Cardiac muscle cell (in vitro differentiated cells and primary cell): ENCODE measurements at places on chromosomes 7 and 10.

DNA sequence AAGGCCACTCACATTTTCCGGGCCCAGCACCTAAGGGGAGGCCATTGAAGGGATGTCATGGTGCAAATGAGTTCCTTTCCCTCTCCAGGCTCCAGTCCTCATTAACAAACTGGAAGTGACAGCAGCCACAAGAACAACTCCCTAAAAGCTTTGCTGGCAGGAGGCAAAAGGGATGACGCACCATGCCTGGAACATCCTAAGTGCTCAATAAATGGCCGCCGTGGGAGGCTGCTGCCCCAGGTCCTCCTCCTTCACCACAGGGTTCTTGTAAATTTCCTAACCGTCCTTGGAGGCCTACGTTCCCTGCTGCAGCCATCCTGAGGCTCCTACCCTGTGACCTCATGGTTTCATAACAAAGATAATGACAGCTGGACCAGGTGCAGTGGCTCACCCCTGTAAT is 41.3 kb upstream of the CAMK1D start:
- no peak for DNase-seq

GRCh38 chr7:131803816-131804215 is 247.4 kb upstream of the PODXL start:
- no peak for DNase-seq

GRCh38 chr10:16105082-16105481 is 244.8 kb upstream of the MINDY3 start:
- DNase-seq, result no peak

- DNase-seq, result no peak
These were observed 12.2 kb upstream of the CAV1 start for GRCh38 chr7:116512520-116513188.

- no peak for DNase-seq
These were observed 95.2 kb upstream of the GNA12 start for GRCh38 chr7:2939193-2939885.

- no peak for DNase-seq
These were observed 9.6 kb upstream of the PDCD4 start for GRCh38 chr10:110861930-110862649.

DNA sequence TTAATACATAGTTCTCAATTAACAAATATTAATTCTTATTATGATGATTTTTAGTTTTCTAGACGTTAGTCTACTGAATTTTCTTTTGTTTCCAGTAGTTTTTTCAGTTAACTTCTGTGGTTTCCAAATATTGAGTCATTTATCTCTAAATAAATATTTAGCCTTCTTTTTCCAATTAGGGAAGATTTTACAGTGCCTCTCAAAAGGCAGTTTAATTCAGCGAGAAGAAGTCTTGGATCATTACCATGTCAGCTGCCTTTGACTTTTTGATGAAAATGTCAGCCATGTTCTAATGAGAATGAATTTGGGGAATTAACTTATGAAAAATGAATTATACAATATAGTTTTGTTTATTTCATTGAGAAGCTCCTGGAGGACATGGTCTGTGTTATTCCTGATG is 90.0 kb downstream of the CDK14 start:
- DNase-seq, result no peak

- no peak for DNase-seq
These were observed 173.0 kb upstream of the ADCY1 start for GRCh38 chr7:45401155-45401554.

DNA sequence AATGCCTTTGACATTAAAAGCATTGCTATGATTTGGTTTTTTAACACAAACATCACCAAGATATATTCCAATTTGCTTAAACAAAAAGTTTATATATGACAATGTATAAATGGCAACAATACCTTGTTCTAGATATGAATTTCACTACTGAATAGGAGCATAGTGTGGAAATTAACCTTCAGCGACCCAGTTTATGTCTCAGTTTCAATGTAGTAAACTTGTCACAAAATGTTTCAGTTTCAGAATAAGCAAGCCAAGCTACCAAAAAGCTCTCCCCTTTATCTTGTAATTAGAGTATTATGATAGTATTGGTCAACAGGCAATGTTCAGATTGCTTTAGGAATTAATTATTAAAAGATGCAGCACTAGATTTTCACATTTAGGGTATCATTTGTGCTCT is 99.6 kb upstream of the PCDH15 start:
- DNase-seq, result no peak

DNA sequence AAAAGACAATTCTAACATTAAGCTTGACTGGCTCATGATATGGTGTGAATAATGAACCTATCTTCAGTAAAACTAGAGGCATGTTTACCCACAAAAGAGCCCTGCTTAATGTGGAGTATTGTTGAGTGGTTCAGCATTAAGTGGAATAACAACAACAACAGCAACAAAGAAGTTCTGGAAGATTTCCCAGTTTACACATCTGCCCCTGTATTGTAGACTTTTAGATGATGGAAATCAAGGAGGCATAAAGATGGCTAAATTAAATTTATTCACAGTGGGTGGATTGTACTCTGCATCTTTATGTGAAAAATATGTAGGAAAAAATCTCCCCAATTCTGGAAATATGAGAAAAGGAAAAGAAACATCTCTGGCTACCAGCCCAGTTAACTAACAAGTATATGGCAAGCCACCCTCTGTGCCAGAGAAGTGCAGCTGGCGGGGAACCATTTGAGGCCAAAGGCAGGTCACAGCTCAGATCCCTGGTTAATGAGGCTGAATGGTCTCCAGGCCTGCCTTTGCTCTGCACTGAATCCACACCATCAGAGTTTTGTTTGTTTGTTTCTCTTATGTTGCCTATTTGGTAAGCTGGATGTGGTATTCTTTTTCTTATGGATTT is 186.0 kb downstream of the SEMA3D start:
- no peak for DNase-seq

DNA sequence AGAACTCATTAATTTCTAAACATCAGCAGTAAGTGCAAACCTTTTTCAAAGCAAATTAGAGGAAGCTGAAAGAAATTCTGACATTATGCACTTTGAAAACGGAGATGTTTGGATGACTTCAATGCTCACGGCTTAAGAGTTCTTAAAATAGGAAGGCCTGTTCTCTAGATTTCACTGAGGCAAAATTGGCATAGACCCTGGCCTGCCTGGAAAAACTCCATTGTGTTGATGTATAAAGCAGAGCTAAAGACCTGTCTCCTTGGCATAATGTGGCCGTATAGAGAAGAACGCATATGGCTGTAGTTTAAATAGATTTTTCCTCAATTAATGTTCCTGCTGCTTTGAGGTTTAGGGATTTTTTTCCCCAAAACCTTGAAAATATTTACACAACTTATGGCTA is 24.5 kb upstream of the AGMO start:
- no peak for DNase-seq

DNA sequence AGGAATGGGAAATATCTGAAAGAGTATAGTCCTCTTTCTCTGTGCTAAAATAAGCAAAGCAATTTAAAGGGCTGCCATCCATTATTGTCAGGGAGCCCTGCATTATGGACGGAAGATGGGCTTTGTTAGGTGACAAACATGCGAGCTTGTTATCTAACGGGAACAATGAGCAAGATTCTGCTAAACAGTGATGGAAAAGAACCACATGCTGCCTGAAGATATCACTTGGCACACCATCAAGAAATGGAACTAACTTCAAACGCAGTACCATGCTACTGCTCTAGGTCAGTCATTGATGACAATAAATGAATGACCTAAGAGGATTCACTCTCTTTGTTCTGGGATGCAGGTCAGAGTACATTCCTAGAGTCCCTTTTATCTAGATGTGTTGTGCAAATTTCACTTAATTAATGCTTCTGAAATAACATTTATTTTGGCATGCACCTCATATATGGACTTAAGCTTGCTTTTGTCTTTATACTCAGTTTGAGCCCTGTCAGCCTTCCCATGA is 175.7 kb upstream of the PTN start:
- peak; percentile 11 for DNase-seq

GRCh38 chr10:12208460-12208859 is 12.5 kb downstream of the CDC123 start:
- no peak for DNase-seq

- DNase-seq, result peak; percentile 59
These were observed 913.9 kb upstream of the AUTS2 start for GRCh38 chr7:68684246-68684839.

- DNase-seq, result no peak
These were observed 6.9 kb upstream of the LAMB1 start for GRCh38 chr7:108009873-108010272.

- no peak for DNase-seq
These were observed 65.7 kb upstream of the KMT2C start for GRCh38 chr7:152501506-152501905.

GRCh38 chr7:38773430-38773829 is 135.6 kb downstream of the VPS41 start:
- no peak for DNase-seq

- no peak for DNase-seq
These were observed 148.5 kb downstream of the UBE2H start for GRCh38 chr7:129804111-129804889.

GRCh38 chr10:131618587-131619267 is 282.1 kb upstream of the PPP2R2D start:
- DNase-seq, result no peak

DNA sequence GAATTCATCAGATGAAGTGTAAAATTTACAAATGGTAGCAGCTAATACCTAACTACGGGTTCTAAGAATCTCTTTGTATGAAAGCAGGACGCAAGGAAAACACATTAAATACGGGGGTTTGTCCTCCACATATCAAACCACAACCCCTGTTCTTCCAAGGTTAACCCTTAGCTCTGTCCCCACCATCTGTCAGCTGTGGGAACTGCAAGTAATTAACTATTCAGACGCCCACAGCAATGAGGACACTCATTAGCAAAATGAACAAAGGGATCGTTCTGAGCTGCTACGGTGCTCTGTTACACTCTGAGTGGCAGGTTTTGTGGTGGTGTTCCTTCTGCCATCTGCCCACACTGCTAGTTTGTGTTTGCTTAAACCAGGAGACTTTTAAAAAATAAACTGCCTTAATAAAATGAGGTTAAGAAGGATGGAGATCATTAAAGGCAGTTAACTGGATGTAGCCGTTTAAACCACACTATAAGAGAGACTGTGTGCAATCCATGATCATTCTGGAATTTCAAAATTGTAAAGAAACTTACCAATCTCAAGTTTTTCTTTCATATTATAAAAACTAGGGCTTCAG is 51.4 kb downstream of the C10orf67 start:
- peak; percentile 63 for DNase-seq

GRCh38 chr10:43683451-43684291 is 35.0 kb upstream of the ZNF32 start:
- DNase-seq, result peak; percentile 37

- DNase-seq, result no peak
These were observed 43.0 kb downstream of the TMEM130 start for GRCh38 chr7:98826811-98827231.

GRCh38 chr7:151114151-151115090 is 28.1 kb downstream of the AGAP3 start:
- peak; percentile 63 for DNase-seq

GRCh38 chr7:107564553-107565298 is 955 bp downstream of the DUS4L start:
- peak; percentile 62 for DNase-seq

DNA sequence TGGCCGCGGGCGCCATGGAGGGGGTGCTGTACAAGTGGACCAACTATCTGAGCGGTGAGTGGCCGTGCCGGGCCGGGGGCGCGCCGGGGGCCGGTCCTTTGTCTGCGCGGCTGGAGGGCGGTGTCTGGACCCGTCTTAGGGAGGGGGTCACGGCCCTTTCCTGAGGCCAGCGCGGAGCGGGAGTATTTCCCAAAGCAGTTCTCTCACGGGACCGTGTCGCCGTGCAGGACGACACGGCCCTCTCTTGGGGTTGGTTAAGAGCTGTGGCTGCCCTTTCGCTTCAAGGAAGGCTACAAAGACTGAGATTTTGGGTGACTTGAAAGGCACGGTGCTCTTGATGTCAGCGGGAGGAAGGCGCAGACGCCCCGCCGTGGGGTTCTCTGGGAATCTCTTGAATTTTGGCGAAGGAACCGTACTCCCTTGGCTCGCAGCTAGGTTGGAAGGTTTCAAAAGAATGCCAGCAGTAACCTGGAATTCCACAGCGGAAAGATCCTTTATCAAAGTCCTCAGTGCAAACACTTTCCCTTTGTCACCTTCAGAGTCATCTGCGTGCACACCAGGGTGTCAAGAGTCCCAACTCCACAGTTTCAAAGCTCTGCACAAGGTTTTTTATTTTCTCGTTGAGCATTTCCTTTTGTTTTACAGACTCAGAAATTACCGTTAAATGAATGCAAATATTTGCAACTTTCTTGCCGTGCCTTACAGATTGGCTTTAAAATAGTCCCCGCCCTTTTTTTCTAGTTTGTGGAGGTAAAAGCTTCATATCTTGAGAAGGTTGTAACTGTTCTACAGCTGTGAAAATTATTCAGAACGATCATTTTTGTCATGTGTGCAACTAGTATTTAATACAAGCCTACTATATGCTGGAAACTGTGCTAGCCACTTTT is 780 bp downstream of the PLEKHA8 start:
- DNase-seq, result peak; percentile 70

DNA sequence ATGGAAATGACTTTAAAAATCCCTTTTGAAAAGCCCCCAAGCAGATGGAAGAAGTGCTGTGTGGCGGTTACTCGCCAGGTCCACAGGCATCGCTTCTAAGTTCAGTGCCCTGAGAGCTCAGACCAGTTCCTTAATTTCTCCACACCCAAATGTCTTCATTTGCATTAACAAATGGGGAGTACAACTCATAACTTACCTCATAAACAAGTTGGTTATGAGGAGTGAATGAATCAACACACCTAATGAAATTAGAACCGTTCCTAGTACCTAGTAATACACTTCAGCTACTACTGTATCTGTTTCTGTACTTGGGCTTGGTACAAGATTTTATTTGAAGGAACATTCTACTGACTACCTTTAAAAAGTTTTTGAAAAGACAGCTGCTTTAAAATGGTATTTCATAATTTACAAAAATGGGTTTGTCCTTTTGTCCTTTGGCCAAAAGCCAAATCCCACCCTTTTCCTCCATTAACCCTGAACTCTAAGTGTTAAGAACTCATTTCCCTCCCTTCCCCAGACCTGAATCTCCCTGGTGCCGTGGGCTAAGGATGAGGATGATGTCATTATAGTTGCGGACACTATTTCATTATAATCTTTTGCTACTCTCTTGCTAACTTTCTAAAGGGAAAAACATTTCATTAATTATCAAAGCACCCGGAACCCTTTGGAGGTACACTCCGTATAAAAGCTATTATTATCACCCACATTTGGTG is 221.5 kb upstream of the CELF2 start:
- DNase-seq, result peak; percentile 66

DNA sequence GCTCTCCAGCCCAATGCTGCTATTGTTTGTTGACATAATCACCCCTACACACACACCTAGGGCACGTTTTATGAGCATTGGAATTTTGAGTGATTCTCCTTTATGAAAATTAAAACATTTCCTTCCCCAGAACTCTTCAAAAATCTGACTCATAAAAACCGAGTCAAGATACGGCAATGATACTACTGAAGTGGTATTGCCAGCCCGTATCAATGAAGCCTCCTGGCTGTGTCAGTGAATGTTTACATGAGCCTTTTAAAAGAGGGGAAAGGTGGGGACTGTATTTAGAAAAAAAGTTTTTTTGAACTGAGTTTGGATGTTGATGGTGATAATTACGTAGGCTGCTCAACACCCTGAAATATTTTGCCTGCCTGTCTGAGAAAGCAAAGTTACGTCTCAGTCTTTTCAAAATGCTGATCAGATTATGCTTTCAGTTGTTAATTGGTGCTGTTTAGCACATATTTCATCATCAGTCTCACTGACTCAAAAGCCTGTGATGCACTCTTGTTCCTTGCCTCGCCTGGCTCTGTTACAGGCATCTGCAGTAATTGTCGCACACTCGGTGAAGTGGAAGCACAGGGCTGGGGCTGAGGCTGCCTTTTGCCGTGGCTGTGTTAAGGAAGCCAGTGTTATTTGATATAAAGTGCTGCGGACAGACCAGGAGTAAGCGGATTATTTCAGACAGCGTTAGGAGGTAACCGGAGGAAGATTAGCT is 157.4 kb upstream of the TCF7L2 start:
- peak; percentile 78 for DNase-seq
